CD4-positive, alpha-beta T cell (primary cell): ENCODE measurements at places on chromosomes 12 and 14.

- no peak for DNase-seq
Measured at GRCh38 chr12:42296503-42297109, 29.3 kb downstream of the ZCRB1 start.

DNA sequence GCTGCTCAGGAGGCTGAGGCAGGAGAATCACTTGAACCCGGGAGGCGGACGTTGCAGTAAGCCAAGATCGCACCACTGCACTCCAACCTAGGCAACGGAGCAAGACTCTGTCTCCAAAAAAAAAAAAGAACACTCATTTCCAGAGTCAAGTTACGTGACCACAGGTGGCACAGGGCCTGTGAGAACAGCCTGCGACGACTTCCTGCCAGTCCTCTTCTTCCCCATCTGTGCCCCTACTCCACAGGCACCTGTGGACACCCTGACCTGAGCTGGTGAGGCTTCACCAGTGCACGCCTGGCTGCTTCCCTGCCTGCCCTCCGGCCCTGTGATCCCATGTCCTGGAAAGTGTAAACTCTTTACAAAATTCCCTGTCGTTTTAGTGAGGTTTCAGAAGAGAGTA lies 77.7 kb downstream of the PPP2R5C start:
- no peak for DNase-seq

DNA sequence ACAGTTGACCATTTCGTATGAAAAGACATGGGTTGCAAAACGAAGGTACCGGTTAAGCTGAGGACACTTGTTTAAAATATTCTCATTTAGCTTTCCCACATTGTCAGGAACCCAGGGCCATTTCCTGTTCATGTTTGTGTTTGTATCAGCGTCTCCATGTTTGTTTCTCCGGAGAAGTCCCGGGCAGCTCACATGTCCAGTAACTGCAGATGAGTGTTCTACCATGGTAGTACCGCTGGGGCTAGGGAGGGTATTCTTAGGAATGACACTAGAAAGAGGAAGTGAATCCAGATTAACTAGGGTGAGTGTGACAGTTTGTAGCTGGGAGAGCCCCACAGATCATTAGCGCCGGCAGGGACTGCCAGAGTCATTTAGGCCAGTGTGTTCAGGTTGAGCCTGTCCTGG lies 50.0 kb upstream of the EVL start:
- peak; percentile 13 for DNase-seq

DNA sequence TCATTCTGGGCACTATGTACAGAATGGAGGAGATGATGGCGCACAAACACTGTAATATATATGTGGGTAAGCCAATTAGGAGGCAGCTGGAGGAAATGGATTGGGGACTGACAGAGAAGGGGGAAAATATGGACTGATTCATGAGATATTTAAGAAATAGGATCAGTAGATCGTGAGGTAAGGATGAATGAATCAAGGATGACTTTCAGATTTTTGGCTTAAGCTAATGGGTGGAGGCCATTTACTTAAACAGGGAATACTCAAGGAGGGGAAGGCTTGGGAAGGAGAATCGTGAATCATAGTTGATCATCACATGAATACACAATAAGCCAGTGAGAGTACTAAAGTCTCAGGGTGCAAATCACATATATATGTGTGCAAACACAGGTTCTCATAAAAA lies 11.2 kb upstream of the GNPNAT1 start:
- no peak for DNase-seq

DNA sequence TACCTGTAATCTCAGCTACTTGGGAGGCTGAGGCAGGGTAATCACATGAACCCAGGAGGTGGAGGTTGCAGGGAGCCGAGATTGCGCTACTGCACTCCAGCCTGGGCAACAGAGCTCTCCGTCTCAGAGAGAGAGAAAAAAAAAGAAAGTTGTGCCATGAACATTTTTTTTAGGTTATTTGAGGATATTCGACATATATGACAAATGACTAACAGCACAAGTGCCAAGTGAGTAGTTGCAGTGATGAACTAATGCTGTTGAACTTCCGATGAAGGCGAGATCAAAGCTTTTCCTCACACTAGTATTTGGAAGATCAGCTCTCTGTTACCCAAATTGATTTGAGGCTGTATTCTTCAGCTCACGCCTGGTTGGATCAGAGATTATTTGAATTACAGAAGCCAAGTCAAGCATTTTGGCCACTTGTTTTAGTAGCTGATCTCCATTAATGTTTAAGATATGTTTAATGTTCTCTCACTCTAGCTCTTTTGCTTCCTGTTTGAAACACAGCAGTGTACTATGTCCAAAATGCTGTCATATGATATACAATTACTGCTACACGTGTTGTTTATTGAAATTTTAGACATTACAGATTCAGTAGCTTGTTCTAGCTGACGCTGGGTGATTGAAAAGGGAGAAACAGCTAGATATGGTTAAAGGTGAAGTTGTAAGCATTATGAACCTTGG lies 43.4 kb downstream of the WDR20 start:
- no peak for DNase-seq

- no peak for DNase-seq
Measured at GRCh38 chr12:916240-916639, 33.3 kb downstream of the RAD52 start.

- no peak for DNase-seq
Measured at GRCh38 chr12:67625004-67625403, 23.5 kb upstream of the DYRK2 start.

GRCh38 chr12:241266-241665 lies 21.4 kb downstream of the SLC6A13 start:
- DNase-seq = no peak

DNA sequence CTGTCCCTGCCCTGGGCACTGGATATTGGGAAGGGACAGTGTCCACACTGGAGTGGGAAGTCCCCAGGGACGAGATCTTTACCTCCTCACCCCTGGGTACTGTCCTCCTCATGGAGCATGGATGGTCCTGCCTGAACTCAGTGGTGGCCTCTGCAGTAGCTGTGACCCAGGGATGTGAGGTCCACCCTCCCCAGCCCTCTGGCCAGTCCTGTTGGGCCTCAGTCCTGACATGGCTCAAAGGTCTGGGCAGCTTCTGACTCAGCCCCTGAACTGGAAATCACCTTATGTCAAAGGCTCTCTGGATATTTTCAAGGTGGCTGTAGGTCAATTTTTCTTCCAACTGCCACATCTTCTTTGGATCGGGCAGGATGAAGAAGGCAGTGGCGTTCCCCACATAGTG lies 24.4 kb downstream of the SERPINA1 start:
- no peak for DNase-seq

GRCh38 chr12:26022043-26022442 lies 63.6 kb downstream of the RASSF8 start:
- no peak for DNase-seq

- DNase-seq = no peak
Measured at GRCh38 chr12:125160281-125160955, 95.2 kb downstream of the AACS start.

GRCh38 chr12:13596714-13597113 lies 384.7 kb downstream of the GRIN2B start:
- no peak for DNase-seq

- DNase-seq = no peak
Measured at GRCh38 chr12:6154730-6155459, 30.4 kb upstream of the VWF start.

DNA sequence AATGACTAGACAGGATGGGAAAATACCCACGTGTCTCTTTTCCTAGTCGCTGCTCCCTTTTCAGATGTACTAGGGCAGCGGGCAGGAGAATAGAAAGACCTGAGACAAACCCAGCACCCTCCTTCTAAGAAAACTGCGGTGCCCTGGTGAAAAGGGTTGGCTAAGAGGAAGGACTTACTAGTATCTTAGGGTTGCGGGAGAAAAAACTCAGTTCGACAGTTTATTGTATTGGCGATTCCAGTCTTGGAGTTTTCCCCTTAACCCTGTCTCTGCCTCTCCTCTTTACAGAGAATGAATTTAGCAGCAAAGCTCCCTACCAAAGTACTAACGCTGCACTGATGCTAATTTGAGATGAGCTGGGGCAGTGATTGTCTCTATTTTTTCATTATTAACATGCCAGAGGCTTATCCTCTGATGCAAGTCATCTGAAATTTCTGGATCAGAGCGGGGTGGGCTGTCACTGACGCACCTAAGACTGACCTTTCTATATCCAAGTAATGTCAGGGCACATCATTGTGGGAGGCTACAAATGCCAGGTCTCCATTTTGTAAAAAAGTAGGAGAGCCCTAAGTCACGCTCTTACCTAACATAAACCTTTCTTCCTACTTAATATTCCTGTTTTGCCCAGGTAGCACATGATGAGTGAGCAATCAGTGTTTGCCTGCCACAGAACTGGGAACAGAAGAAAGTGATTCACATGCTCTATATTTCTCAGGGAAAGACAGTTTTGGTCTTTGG lies 916 bp upstream of the PAWR start:
- no peak for DNase-seq

GRCh38 chr14:22200977-22201605 lies 387.9 kb downstream of the DAD1 start:
- peak; percentile 54 for DNase-seq

- no peak for DNase-seq
Measured at GRCh38 chr14:52044791-52045522, 23.9 kb downstream of the NID2 start.

GRCh38 chr14:64721391-64721791 lies 17.2 kb downstream of the PLEKHG3 start:
- DNase-seq = no peak

- no peak for DNase-seq
Measured at GRCh38 chr14:55180006-55180405, 11.4 kb downstream of the DLGAP5 start.

DNA sequence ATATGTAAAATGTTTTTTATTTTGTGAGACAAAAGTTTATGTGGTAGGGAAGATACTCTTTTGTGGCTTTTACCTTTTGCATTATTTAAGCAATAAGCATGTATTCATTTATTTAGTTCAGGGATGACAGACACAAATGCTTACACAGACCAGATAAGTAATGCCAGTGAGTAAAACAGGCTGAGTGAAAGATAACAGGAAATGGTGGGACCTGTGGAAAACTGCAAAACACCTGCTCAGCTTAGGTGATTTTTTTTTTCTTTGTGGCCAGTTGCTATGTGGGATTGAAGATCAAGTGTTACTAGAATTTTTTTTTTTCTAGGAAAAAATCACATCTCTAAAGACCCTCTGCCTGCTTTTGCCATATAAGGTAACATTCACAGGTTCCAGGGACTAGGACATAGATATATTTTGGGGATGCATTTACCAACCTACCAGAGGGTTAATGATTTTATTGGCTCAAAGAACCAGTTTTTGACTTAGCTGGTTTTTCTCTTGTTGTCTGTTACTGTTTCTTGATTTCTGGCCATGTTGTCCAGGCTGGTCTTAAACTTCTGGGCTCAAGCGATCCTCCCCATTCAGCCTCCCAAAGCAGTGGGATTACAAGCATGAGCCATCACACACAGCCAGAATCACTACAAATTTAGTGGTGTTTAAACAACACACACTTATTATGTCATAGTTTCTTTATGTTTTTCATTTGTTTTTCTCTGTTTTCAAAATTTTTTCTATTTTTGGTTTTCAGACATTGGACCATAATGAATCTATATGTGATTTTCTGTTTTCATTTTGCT lies 9.8 kb downstream of the PSMA6 start:
- no peak for DNase-seq

GRCh38 chr12:124020514-124020949 lies 47.5 kb downstream of the ZNF664 start:
- no peak for DNase-seq

DNA sequence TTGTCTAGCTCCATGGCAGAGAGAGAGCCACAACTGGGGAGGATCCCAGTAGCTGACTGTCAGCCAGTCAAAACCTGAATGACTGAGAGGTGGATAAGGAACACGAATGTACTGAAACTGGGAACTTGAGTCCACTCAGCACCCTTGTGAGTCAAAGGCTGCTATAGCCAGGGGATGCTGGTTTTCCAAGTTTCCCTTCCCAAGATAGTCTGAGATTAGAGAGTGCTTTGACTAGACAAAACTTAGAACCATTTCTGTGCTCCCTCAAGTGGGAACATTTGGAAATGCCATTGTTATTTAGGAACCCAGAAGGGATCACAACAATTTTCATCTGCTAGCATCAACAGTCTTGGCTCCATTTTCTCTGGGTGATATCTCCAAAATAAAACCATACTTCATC lies 4.0 kb downstream of the PRKAG1 start:
- no peak for DNase-seq

DNA sequence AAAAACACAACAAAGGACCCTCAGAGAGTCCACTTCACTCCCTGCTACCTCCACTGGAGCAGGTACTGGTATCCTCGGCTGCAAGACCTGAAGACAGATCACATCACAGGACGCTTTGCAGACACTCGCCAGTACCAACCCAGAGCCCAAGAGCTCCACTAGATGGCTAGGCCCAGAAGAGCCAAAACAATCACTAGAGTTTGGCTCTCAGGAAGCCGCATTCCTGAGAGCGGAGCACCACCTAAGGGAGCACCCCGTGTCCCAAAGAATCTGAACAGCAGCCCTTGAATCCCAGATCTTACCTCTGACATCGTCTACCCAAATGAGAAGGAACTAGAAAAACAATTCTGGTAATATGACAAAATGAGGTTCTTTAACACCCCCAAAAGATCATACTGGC lies 399.8 kb downstream of the RAD51B start:
- DNase-seq = no peak

GRCh38 chr12:57385586-57385985 lies 45.3 kb downstream of the R3HDM2 start:
- no peak for DNase-seq

DNA sequence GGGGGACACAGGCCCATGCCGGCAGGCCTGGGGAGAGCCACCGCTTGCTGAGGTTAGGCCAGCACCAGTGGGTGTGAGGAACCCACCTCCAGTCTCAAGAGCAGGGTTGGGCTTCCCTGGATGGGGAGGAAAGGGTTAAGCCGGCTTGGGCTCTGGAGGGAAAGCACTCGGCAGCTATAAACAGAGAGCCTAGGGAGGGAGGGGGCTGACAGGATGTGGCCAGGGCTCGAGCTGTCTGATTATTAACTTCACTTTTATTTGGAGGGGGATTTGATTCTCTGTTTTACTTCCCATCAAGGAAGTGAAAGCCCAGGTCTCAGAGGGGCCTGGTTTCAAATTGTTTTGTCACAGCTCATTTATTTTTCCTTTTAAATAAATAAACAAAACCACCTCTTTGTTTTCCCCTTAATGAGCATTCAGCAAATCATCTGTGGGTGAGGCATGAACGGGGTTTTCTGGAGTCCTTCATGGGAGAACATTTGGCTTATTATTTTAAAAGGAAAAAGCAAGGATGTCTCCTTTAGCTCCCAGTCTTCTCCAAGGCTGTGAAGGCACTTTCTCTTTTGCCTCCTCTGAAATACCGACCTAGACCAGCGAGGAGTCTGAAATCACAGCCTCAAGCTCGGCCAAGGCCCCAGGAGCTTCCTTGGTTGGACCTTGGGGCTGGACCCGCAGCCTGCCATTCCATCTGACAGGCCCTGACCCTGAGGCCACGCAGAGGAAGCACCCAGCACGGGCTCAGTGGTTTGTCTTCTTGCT lies 21.9 kb upstream of the ZFP36L1 start:
- peak; percentile 82 for DNase-seq

GRCh38 chr12:50533971-50534370 lies 29.2 kb downstream of the DIP2B start:
- no peak for DNase-seq
